Spinal cord (tissue), 10 donors: ENCODE measurements at places on chromosomes 16 and 17. TPM values are rescaled to one million over a fixed set of nuclear protein-coding genes. Genes with fewer than 3 reads are reported as not detected.

ZNF423 gene
- 16.9 TPM for total RNA-seq

DNA sequence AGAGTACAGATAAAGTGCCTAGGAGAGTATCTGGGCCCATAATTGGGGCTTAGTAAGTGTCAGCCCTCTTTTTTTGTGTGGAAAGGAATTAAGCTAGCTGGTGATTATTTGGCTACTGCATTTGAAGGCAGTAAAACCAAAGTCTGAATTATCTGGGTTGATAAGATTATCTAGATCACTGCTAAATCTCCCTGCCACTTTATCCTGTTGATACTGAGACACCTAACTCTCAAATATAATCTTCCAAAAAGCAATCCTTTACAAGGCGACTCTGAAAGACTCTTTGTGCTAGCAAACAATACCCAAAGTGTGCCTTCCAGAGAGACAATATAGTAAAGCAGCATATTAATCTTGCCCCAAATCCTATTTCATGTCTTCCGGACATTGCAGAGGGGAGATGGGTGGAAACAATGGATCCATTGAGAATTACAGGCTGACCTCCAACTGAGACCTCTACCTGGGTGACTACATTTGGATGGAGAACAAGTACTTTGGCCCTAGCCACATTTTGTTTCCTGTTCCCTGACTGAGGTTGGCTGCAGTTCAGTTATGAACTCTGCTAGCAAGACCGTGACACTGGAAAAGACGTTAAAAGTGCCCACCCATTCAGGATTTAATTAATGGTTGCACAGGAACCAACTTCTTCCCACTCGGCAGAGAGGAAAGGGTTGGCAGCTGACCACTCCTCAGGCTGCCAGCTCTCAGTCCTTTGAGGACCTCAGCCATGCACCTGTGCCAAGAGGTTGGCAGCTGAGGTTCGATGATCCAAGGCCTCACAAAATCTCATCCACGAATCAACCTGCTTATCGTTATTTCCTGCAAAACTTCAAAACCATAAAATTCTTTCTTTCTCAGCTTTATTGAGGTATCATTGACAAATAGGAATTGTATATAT, 72.6 kb downstream of the SYCE1L start:
- peak; percentile 33 for DNase-seq

DNA sequence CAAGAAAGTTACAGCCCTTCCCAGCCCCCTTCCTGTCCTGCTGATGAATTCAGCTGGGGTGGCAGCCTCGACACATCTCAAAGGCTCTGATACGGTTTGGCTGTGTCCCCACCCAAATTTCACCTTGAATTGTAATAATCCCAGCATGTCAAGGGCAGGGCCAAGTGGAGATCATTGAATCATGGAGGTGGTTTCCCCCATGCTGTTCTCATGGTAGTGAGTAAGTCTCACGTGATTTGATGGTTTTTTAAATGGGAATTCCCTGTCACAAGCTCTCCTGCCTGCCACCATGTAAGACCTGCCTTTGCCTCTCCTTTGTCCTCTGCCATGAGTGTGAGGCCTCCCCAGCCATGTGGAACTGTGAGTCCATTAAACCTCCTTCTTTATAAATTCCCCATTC, 163.2 kb upstream of the FOXF1 start:
- no peak for DNase-seq

DNA sequence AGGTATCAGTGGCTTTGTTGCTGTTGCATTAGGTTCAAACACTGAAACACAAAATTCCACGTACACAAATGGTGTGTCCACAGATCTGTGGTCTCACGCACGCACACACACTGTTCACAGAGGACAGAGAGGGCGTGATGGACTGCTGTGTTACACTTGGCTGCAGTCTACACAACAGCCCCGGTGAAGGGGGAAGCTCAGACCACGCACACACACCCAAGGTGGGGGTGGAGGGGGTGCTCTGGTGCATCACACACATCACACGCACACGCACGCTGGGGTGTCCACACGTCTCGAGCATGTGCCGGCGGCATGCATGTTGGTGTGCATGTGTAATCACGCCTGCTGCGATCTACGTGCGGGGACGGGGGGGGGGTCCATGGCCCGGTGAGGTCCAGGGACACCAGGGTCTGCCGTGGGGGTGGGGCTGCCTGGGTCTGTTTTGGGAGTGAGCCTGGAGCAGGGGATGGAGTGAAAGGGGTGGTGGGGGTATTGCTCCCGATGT, 7.3 kb downstream of the HSD3B7 start:
- DNase-seq: no peak

SLC38A8 gene
- total RNA-seq: 0.28 TPM

GRCh38 chr17:34384271-34384670, 21.2 kb upstream of the CCL1 start:
- no peak for DNase-seq

DNA sequence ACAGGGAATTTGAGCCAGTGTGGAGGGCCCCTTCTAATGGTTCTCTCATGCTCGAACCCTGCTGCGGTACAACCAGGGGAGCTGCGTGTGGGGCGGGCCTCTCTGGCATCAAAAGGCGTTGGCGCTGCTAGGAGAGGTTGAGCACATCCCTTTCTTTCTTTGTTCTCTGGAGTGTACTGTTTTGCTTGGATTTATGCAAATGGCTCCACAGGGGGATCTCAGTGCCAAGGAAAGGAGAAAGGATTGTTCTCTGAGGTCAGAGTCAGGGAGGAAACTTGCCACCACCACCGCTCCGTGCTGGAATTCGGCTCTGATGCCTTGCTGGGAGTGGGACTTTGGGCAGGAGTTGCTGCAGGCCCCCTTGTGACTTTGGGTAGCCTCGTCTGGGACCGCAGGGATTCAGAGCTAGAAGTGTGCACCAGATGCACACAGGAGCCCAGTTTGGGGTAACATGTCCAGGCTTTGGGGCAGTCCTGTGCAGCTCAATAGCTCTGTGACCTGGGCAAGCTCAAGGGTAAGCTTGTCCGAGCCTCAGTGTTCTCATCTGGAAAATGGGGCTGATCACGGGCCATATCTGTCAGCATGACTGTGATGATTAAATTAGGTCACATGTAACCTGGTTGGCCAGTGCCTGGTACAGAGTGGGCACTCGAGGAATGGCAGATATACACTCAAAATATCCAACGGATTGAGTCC, 353.0 kb upstream of the EEF2KMT start:
- DNase-seq: peak; percentile 85

GRCh38 chr16:66933776-66934137, 445 bp downstream of the CIAO2B start:
- no peak for DNase-seq

GRCh38 chr17:78753316-78754250, 28.5 kb downstream of the CYTH1 start:
- no peak for DNase-seq

DNA sequence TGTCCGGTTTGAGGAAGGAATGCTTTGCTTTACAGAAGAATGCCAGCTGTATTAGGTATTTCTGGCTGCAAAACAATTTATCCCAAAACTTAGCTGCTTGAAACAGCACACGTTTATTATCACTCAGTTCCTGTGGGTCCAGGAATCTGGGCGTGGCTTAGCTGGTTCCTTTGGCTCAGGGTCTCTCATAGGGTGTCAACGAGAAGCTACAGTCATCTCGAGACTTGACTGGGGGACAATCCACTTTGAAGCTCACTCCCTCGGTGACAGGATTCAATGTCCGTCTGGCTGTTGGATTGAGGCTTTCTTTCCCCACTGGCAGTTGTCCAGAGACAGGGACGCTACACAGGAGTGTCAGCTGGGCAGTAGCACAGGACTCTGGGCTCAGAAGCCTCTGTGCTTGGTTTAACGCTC, 9.6 kb upstream of the RHBDF2 start:
- no peak for DNase-seq

GRCh38 chr16:75423723-75424104, 9.6 kb downstream of the CFDP1 start:
- DNase-seq: no peak

DNA sequence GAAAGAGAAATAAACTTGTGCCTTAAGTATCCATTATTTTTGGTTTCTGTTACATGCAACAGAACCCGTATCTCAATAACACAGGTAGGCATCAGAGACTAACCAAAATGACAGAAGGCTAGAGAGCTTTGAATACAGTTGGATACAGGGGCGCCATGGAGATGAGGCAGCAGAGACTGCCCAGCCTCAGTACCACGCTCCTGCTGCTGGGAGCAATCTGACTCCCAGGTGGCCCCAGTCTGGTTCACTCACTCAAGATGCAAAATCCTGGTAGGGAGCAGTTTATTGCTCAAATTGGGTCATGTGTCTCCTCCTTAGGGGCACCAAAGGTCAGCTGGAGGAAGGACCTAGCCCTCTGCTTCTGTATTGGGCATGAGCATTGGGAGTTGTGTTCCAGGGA, 218.9 kb downstream of the USP22 start:
- no peak for DNase-seq

KRT16 gene
- total RNA-seq: 0.20 TPM

DNA sequence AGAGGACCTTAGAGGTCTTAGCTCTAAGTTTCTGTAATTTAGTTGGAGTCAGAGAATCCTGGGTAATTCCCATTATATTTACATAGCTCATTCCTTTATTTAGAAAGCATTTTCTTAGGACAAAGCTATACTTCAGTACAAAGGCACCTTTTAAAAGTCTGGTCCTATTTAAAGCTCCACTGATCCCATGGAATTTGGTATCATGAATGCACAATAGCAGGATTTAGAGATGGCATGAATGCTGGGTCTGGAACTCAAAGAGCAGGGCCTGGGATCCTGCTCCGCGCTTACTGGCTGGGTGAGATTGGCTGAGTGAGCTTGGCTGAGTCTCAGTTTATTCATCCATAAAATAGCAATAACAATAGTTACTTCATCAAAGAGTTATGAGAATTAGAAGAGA, 4.8 kb downstream of the KRT23 start:
- no peak for DNase-seq

NT5M gene
- 7.7 TPM for total RNA-seq

DNA sequence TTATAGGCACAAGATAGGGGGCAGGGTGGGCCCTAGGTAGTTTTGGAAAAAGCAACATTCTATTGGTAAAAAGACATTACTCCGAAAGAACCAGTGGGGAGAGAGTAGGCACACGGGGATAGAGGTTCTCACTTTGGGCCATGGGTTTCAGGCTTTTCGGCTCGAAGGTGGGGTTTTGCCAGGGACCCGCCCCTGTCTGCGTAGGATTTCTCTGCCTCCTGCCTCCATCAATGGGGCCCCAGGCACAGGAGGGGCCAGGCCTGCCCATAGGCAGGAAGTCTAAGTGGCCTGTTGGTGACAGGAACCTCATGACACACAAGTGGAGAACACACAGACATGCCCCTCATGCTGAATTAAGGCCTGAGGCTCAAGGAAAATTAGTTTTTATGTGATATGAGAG, 57.5 kb downstream of the RNF213 start:
- no peak for DNase-seq

GRCh38 chr17:57678393-57678792, 66.7 kb downstream of the CCDC182 start:
- DNase-seq: no peak

CMTM2 gene
- 1.7 TPM for total RNA-seq

DNA sequence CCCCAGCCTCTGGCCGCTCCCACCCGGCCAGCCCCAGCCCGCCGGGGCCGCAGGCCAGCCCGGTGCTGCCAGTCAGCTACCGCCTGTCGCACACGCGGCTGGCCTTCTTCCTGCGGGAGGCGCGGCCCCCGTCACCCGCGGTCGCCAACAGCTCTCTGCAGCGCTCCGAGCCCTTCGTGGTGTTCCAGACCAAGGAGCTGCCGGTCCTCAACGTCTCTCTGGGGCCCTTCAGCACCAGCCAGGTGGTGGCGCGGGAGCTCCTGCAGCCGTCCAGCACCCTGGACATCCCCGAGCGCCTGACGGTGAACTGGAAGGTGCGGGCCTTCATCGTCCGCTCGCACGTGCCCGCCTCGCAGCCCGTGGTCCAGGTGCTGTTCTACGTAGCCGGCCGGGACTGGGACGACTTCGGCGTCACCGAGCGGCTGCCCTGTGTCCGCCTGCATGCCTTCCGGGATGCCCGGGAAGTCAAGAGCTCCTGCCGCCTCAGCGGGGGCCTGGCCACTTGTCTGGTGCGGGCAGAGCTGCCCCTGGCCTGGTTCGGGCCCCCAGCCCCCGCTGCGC, 46.8 kb downstream of the TMEM132E start:
- no peak for DNase-seq

DNA sequence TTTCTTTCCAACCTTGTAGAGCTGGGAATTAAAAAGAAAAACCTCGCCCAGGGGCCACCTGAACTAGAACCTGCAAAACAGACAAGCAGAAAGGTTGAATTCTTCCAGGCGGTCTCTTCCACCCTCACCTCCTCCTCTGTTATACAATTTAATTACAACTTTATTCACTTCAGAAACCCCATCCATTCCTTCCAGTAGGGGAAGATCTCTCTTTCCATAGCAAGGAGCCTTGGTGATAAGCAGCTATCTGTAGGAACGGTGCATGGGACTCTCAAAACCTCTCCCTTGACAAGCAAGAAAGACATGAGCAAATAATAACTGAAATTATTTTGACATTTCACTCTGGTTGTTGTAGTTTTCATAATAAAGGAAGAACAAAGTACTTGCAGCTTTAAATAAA, 176.0 kb downstream of the RBFOX1 start:
- DNase-seq: no peak

CTRB2 gene
- not detected for total RNA-seq

CNGB1 gene
- 2.1 TPM for total RNA-seq

GRCh38 chr17:71821511-71821910, 299.3 kb upstream of the SOX9 start:
- no peak for DNase-seq

DNA sequence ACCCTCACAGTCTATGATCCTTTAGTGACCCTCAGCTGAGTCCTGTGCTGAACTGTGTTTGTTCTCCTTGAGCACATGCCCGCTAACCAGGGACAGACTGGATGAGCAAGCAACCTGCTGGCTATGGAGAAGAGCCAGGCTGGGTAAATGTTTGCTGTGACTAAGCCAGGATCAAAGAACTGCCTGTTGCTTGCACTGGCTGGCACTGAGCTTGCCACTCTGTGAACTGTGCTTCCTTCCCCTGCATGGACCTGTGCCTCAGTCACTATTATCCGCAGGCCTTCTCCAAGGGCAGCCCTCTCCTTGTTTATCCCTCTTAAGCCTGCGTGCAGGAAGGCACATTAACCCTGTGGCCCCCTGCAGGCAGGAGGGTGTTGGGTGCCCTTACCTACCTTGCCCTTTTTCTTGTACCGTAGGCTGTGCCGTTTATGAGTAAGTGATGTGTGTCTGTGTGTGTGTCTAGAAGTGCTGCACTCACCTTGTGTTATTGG, 7.4 kb downstream of the PNPO start:
- DNase-seq: no peak

ACE gene
- total RNA-seq: 6.3 TPM

DNA sequence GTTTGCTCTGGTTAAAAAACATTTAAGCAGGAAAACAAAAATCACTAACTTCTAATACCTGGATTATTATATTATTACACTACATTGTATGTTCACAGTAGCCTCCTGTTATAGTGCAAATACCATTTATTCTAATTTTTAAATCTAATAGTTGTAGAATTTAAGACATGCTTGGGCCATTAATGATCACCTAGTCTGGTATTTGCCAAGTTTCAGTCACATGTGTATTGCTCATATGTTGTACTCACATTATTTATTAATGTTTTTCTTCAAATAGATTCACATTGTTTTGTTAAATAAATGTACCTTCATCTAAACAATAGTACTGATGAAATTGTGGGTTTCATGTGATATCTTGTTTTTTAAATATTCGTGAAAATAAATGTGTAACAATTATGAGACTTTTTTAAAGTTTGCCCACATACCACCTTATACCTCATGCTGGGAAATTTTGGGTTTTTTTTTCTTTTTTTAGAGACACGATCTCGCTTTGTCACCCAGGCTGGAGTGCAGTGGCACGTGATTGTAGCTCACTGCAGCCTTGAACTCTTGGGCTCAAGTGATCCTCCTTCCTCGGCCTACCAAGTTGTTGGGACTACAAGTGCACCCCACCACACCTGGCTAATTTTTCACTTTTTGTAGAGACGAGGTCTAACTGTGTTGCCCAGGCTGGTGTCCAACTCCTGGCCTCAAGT, 5.9 kb downstream of the ZNF771 start:
- no peak for DNase-seq

SLC6A2 gene
- 0.11 TPM for total RNA-seq
